ENCODE measurements at places on chromosomes 7 and 10. TPM values are rescaled to one million over a fixed set of nuclear protein-coding genes. Genes with fewer than 3 reads are reported as not detected.

The HOXA6 gene
- not detected for polyA plus RNA-seq

The EBF3 gene
- polyA plus RNA-seq: not detected

The SLC39A12 gene
- polyA plus RNA-seq: not detected

The GPR37 gene
- not detected for polyA plus RNA-seq

The LRRC18 gene
- polyA plus RNA-seq: not detected

The GPC2 gene
- polyA plus RNA-seq: 7.7 TPM

The TBXAS1 gene
- 5.4 TPM for polyA plus RNA-seq

The TAF3 gene
- 7.0 TPM for polyA plus RNA-seq

The KEL gene
- polyA plus RNA-seq: 0.48 TPM

The OR2A2 gene
- polyA plus RNA-seq: not detected

The ASZ1 gene
- polyA plus RNA-seq: not detected

The LBX1 gene
- not detected for polyA plus RNA-seq

The SERPINE1 gene
- polyA plus RNA-seq: 0.09 TPM

The GNGT1 gene
- not detected for polyA plus RNA-seq

The ATG9B gene
- 10.2 TPM for polyA plus RNA-seq

The WNT2 gene
- not detected for polyA plus RNA-seq
